COR-L47 (cell line): ENCODE measurements at places on chromosomes 4 and X.
A peak's percentile ranks its signal among the peaks of the same experiment; 100 is the strongest.

DNA sequence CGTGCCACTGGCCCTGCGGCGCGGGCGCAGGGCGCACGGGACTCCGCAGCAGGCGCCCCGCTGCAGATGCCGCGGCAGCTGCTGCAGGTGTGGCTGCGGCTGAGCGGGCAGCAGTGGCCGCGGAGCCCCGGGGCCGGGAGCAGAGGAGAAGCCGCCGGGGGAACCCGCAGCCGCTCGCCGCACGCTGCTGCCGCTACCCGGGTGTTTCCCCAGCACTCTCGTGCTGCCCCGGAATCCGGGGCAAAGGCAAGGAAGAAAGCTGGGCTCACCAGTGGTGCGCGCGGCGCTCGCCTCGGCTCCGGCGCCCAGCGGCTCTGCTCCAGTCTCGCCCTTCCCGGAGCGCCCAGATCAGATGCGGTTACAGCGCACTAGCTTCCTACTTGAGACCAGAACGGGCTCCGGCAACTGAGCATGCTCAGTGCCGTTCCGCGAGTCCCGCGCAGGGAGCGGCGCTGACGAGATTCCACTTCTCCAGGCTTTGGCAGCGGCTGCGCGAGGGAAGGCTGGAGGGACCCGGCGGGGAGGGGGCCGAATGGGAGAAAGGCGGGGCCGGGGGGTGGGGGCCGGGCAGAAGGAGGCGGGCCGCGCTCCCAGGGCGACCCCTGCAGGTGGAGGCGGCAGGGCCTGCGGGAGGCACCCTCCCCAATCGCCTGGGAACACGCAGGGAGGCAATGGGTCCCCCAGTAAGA lies at the start of gene APBB2:
TSS of gene APBB2 (minus strand) at position 407 of the 689 bp plus-strand sequence. CDS start 181,288 bp downstream, outside the sequence.
- DNase-seq = peak; percentile 98

DNA sequence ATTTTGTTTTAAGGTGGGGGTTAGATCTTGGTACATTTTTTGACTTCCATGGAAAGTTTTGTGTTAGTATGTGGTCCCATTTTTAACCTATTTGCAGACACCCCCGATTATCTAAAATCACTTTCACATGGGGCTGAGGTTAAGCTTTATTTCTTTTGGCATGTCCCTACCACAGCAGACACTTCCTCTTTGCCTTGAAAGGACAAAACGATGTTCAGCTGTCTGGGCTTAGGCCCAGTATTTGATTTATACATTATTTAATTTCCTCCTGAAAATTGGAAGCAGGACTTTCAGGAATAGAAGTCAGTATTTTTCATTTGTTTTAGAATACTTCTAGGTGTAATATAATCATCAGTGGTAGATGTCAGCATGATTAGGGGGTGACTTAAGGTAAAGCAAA lies 112.4 kb upstream of the SPRY1 start:
- no peak for DNase-seq

DNA sequence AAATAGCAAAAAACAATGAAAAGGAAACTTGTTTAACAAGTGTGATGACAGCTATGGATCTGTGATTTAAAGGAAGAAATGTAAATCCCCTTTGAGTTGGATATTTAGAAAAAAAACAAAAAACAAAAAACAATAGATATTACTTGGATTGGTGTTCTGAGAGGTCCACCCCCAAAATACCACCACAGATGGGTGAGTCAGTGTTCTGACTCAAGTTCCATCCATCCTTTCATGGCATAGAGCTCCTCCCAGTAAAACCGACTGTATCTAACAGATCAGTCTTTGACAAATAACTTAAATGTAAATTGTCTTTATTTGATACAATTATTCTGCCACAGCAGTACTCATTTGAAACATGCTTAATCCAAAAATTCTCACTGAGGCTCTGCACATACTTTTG lies 27.4 kb downstream of the TMPRSS11B start:
- no peak for DNase-seq

DNA sequence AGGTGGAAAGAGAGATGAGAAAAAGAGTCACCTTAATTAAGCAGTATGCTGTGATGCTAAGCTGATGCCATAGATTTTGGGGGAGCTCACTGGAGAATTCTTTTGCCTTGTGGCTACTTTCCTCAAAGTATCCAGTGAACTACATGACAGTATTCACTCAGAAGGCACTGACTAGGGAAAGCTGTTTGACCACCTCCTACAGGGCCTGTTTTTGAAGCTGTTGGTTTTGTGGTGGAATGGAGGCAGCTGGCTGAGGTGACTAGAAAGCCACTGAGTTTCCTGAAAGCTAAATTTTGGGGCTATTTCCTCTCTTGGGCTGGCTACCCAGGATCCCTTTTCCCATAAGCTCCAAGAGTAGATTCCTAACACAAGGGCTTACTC lies 124.8 kb upstream of the EOLA2 start:
- DNase-seq = no peak
